ENCODE measurements at places on chromosomes 13 and 19.
A peak's percentile ranks its signal among the peaks of the same experiment; 100 is the strongest.

GRCh38 chr19:3499738-3500428, 591 bp downstream of the DOHH start:
- DNase-seq, result no peak

GRCh38 chr19:18788529-18789421, 2.3 kb downstream of the COMP start:
- no peak for DNase-seq

DNA sequence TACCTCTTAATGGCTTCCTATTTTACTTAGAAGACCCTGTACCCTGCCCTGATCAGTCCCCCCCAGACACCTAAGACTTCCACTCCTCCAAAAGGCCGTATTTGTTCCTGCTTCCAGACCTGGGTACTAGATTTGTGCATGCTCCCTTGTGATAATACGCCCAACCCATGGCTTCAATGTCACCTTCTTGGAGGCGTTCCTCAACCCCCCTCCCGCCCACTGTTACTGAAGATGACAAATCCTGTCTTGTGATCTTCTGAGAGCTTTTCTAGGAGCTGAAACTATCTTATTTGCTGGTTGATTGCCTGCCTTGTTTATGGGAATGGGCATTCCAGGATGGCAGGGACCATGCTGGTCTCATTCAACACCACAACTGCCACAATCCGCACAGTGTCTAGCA, 9.4 kb downstream of the SLC25A23 start:
- no peak for DNase-seq

GRCh38 chr19:57008432-57008831, 111.4 kb upstream of the USP29 start:
- DNase-seq, result no peak

DNA sequence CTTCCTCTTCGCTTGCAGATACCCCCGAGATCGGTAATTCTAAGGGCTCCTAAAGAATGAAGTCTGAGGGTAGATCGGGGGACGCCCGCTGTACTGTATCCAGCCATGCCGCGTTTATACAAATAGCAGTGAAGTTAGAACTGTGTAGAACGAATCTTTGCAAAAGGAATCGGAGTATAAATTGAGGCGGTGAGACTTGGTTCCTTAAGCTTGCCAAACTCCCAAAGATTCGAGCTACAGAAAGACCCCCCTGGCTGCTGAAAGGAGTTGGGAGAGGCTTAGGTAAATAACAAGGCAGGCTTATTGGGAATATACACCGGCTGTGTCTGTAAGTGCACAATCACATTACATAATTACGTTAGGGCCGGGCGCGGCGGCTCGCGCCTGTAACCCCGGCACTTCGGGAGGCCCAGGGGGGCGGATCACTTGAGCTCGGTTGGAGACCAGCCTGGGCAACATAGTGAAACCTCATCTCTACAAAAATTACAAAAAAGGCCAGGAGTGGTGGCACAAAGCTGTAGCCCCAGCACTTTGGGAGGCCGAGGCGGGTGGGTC, 12.2 kb downstream of the TMEM160 start:
- no peak for DNase-seq

DNA sequence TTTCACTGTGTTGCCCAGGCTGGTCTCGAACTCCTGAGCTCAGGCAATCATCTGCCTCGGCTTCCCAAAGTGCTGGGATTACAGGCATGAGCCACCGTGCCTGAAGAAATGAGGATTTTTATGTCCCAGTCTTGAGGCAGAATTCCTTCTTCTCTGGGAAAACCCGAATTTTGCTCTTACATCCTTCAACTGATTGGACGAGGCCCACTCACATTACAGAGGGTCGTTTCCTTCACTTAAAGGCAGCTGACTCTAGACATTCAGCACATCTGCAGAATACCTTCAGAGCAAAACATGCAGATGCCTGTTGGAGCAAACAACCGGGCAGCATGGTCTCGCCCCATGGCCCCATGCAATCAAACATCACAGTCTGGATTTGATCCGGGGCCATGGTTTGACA, 36.3 kb upstream of the NFIC start:
- DNase-seq, result no peak

DNA sequence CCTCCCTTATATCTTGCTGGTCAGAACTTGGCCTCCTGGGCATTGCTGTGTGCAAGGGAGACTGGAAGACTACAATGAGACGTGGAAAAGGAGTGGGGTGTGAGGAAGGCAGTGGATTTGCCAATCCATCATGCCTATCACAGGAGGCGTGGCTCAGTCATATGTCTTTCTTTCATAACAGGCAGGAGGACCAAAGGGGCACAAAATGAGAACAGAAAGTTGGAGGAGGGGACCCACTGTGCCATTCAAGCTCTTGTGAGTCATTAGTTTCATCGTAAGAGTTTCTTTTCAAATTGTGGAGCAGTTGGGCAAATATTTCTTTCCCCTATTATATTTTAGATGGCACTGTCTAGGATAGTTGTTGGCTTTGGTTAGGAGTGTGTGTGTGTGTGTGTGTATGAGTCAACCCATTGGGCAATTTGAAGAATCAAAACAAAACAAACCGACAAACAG, 471.5 kb downstream of the TSHZ3 start:
- peak; percentile 1 for DNase-seq

- no peak for DNase-seq
Measured at GRCh38 chr19:1172353-1173158, 1.5 kb downstream of the SBNO2 start.

DNA sequence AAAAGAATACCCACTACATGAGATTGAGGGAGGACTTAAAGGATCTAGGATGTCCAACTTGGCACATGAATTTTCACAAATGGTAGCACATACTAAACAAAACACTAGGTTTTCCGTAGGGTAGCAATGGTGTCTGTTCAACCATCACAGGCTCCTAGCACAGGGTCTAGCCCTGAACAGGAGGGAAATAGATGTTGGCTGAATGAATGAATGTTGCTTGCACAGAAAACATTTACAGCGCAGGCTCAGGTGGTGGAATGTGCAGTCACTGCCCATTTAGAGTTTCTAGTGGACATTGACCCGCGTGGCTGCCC, 1.9 kb upstream of the MYCBP2 start:
- no peak for DNase-seq

- DNase-seq, result no peak
Measured at GRCh38 chr19:40392894-40393517, 3.0 kb upstream of the HIPK4 start.

DNA sequence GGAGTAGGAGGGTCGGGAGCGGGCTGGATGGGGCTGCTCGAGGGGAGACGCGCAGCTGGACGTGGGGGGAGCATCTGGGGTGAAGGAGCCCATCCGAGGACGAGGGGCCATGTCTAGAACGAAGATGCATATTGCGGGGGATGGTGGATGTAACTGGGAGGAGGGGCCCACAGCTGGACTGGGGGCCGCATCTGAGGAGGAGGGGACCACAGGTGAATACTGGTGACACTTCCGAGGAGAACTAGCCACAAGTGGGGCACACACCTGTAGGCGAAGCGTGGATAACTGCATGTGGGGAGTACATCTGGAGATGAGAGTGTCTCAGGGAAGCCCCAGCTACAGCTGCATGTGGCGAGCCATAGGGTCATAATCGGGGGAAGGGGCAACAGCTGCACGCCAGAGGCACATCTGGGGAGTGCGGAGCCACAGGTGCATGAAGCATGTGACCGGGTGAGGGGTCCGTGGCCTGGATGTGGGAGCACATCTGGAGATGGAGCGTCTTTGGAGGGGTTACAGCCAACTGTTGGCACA, 402 bp downstream of the ZSWIM9 start:
- DNase-seq, result no peak

- DNase-seq, result no peak
Measured at GRCh38 chr13:34369931-34370330, 552.0 kb downstream of the RFC3 start.

DNA sequence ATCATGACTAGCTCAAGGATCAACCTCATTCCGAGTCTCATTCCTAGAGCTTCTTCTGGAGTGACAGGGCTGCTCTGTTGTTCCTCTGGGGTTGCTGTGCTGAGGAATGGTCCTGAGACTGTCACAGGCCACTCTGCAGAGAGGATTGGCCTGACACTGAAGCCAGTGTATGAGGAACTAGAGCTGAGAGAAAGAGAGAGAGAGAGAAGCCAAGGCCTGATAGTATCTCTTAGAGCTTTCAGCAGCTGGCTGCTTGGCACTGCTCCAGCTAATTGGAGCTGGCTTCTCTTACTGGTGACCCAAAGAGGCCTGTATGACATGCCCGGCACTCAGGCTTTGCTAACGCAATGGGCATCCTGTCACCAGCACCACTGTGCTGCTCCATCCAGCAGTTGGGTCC, 73.4 kb upstream of the FLT1 start:
- DNase-seq, result no peak

DNA sequence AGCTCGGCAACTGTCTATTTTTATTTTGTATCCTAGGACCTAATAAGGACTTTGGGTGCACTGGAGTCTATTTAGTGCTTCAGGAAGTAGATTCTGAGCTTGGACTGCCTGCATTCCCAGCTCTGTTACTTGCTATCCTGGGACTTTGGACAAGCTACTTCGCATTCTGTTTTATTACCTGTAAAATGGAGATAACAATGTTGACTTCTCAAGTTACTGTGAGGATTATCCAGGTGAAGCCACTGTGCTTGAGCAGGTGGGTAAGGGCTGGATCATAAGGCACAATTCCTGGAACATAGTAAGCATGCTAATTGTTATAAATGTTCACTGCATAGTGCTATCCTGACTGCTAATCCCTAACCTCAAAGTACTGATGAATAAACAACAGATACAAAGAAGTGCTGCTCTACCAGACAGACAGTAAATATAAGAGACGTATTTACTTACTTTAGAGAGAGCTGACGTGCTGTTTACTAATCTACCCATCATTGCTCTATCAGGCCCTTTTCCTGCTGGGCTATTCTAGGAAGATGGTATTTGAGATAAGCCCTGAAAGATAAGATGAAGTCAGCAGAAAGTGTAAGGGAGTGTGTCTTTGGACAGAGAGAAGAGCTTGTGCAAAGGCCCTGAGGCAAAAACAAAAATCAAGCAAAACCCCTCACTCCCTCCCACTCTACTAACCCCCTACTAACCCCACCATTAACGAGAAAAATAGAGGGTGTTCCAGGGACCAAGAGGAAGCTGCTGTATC, 50.8 kb upstream of the FLT1 start:
- no peak for DNase-seq

DNA sequence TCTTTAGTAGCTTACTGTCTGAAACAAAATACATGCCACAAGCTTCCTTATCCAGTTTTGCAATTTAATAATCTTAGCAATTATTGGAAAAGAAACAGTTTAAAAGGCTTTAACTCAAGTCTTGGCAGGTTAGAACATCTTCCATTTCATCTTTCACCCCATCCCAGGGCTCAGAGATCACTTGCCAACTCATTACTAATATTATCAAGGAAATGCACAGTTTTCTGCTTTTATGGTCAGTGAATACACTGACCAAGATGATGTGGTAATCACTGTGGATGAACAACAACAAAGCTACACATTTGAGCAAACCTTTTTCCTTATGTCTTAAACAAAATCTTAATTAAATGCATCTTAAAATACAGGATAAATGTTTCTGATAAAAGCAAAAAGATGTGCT, 48.0 kb upstream of the ITM2B start:
- no peak for DNase-seq

GRCh38 chr19:45632468-45633196, 6.6 kb downstream of the EML2 start:
- peak; percentile 2 for DNase-seq

DNA sequence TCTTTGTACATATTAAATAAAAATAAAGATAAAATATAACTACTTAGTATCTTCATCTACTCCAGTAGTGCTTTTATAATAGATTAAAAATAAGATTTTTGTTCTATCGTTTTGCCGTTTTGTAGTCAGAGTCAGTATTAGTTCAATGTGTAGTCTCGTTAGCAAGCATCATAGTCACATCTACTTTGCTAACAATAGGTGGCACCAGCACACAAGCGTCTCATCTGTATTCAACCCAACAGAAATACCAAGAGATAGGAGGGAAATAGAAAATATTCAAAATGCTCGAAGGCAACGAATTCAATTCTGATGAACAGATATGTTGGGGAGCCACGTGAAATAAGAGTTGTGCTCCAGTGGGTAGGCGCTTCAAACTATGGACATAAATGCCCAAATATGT, 21.4 kb upstream of the MICU2 start:
- peak; percentile 18 for DNase-seq

GRCh38 chr13:48775804-48776203, 122.1 kb downstream of the CYSLTR2 start:
- DNase-seq, result no peak

DNA sequence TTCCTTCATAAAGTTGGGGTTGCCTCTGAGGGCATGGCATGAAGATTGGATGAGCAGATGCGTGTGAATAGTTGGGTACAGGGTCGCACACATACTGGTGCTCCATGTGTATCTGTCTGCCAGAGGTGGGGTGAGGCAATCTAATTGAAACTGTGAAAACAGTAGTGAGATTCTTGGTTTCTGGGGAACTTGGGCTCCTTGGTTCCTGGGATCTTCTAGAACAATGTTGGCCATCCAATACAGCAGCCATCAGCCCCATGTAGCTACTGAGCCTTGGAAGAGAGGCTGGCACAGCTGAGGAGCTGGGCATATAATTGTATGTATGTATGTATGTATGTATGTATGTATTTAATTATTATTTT, 616 bp downstream of the FCHO1 start:
- DNase-seq, result peak; percentile 8

- no peak for DNase-seq
Measured at GRCh38 chr13:47142105-47142504, 245.3 kb upstream of the HTR2A start.

DNA sequence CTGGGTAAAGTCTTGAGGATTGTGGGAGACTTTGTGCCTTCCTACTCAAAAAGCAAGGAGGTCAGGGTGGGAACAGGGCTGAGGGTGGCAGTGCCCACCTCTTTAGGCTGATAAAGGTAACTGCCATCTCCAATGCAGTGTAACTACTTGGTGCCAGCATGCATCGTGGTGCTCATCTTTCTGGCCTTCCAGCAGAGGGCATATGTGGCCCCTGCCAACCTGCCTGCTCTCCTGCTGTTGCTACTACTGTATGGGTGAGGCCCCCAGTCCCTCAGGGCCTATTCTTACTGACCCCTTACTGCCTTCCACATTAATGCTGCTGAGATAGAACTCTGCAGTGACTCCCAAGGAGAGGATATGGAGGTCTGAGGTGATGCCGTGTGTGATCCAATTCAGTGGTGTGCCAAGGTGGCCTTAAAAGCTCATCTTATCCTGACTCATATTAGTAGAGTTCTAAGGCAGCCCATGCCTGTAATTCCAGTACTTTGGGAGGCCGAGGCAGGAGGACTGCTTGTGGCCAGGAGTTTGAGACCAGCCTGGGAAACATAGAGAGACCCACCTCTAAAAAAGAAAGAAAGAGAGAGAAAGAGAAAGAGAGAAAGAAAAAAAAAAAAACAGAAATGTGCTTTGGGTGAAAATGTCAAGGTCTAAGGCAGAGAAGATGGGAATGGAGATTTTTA, 9.7 kb upstream of the ARHGAP45 start:
- peak; percentile 72 for DNase-seq

DNA sequence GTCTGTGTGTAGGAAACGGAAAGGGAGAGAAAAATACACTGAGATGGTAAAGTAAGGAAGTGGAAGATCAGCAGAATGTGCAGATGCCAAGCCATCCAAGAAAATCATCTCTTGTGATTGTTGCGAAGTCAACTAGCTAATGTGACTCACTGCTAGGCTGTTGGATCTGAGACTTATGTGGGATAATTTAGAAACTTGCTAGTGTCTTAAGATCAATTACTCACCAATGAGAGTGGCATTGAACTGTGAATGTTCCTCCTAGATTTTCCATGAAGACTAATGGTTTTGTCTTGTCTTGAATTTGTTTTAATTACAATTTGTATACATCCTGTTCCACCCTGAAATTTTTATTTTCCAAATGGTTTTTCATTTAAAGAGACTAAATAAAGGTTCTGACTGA, 771.6 kb downstream of the EFNB2 start:
- DNase-seq, result no peak

GRCh38 chr13:100300243-100300642, 211.3 kb downstream of the PCCA start:
- DNase-seq, result no peak

Data from CD4-positive, alpha-beta T cell treated with Interleukin-4 for 4 hours (primary cell).